ENCODE measurements at places on chromosomes 7 and 10. TPM values are rescaled to one million over a fixed set of nuclear protein-coding genes. Genes with fewer than 3 reads are reported as not detected.
A peak's percentile ranks its signal among the peaks of the same experiment; 100 is the strongest.

The LRMDA gene
- 16.9 TPM for total RNA-seq

The PNLIP gene
- 1.5 TPM for total RNA-seq

The ERVW-1 gene
- total RNA-seq, result not detected

The CYP3A4 gene
- not detected for total RNA-seq

The MBLAC1 gene
- total RNA-seq, result 2.1 TPM

The SP8 gene
- total RNA-seq, result not detected

The HECW1 gene
- not detected for total RNA-seq

The PDGFA gene
- 20.9 TPM for total RNA-seq

The LSM5 gene
- 36.1 TPM for total RNA-seq

DNA sequence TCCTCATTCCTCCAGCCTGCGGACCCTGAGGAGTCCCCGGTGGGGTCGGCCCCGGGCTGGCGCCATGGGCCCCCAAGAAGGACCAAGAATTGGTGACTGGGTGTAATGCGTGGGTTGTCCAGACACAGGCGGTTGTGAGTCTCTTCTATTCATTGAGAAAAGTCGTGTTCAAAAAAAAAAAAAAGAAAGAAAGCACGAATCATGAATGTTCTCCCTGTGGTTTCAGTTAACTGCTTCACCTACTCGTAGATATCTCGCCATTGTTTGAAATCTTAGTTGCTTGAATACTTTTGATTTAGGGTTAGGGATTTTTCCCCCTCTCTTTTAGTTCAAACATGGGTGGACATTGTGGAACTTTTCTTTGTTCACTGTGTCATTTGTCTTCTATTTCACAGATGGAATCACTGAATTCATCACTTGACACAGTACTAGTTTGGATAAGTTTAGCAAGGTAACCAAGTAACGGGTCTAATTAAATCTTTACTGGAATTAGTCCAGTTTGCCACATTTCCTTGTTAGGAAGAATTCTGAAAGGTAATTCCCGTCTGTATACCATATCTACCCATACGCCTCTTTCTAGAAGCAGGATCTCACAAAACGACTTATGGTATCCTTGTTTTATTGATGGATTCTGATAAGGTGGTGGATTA lies 775 bp downstream of the STARD3NL start:
- peak overlapping the region; percentile 85 for H3K4me3 ChIP-seq
- H3K27me3 ChIP-seq, result no peaks in the 10 kb centered on the region
- H3K36me3 ChIP-seq, result no peaks in the 10 kb centered on the region
- peaks cover 48% of the 10 kb centered on the region for H3K4me1 ChIP-seq
- no peak for DNase-seq
- peak overlapping the region; percentile 87 for H3K27ac ChIP-seq

DNA sequence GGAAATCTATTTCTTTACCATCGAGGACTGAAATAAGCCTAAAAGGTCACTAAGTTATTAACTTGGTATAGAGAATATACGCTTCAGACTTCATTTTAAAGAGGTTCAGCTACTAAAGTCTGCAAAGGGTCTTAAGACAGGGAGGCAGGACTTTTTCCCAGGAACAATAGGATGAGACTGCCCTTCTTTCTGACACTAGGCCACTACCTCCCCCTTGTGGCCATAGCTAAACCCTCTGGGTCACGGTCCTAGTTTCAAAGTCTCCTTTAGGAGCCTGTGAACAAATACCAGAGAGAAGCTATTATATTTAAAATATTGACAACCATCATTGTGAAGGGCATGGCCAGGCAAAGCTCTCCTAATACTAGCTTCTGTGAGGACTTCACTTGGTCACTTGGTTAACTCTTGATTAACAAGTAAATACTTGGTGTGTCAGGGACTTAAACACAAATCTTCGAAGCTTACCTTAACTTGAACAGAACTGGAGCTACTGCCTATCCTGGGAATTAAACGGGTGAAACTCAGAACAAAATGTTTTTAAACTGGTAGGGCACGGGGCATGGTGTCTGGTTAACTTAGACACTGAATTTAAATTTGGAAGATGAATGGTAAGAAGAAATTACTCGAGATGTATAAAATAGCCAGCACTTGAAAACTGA lies 75.6 kb downstream of the CCDC6 start:
- H3K27me3 ChIP-seq, result no peaks in the 10 kb centered on the region
- H3K27ac ChIP-seq, result no peak overlapping the region
- peak; percentile 44 for DNase-seq
- H3K4me3 ChIP-seq, result no peak overlapping the region

DNA sequence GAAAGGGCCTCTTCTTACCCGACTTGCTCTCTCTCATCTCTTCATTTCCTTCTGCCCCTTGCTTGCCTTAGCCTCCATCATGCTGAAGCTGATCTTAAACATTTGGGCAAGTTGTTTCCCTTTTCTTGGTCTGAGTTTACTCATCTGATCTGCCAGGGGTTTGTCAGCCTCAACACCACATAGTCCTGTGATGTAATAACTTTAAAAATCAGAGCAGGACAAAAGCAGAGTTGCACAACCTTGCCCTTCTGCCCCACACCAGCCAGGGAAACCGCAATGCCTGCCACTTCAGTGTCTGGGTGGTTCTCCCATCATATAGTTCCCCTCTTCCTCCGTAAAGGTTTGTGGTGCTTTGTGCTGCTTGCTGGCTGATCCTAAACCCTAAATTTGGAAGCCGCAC lies 9.9 kb upstream of the LIPM start:
- no peaks in the 10 kb centered on the region for H3K27me3 ChIP-seq
- no peaks in the 10 kb centered on the region for H3K36me3 ChIP-seq
- DNase-seq, result peak; percentile 9
- no peak overlapping the region for H3K27ac ChIP-seq
- no peak overlapping the region for H3K4me3 ChIP-seq
- H3K4me1 ChIP-seq, result peaks cover 25% of the 10 kb centered on the region

- no peak overlapping the region for H3K27ac ChIP-seq
- H3K27me3 ChIP-seq, result no peaks in the 10 kb centered on the region
- no peaks in the 10 kb centered on the region for H3K4me1 ChIP-seq
- no peak overlapping the region for H3K4me3 ChIP-seq
- H3K36me3 ChIP-seq, result peaks cover 3% of the 10 kb centered on the region
- DNase-seq, result no peak
These were observed 41.0 kb upstream of the DNAAF5 start for GRCh38 chr7:685540-685939.

DNA sequence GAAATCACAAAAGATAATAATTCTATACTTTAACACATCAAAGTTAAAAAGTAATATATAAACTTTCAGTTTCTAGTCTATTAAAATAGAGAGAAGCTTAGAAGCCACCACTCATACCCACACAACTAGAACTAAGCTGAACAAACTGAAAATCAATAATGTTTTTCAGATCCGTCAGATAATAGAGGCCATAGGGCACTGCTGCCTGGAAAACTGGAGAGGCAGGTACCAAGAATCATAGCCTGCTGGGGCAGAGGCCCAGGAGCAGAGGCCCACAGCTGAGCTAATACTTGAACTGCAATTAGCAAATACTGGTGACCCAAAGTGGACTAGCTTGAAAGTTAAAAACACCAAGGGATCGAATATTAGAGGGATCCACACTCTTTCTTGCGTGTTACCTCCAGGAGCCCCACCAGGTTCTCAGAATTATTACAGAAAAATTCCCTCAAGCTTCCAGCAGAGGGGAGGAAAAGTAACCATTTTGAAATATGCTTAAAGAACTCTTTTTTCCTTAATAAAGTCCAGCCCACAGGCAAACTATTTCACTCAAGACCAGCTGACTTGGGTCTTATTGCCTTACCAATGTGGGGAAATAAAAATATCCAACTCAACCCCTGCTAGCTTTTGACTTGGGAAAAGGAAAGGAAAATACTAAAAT lies 774.1 kb upstream of the IGFBP3 start:
- no peaks in the 10 kb centered on the region for H3K27me3 ChIP-seq
- no peak for DNase-seq
- no peaks in the 10 kb centered on the region for H3K36me3 ChIP-seq
- no peak overlapping the region for H3K4me3 ChIP-seq
- no peak overlapping the region for H3K27ac ChIP-seq

GRCh38 chr10:71748671-71749191 lies 24.6 kb downstream of the VSIR start:
- peak overlapping the region; percentile 87 for H3K27ac ChIP-seq
- DNase-seq, result peak; percentile 81
- H3K36me3 ChIP-seq, result peaks cover 37% of the 10 kb centered on the region

DNA sequence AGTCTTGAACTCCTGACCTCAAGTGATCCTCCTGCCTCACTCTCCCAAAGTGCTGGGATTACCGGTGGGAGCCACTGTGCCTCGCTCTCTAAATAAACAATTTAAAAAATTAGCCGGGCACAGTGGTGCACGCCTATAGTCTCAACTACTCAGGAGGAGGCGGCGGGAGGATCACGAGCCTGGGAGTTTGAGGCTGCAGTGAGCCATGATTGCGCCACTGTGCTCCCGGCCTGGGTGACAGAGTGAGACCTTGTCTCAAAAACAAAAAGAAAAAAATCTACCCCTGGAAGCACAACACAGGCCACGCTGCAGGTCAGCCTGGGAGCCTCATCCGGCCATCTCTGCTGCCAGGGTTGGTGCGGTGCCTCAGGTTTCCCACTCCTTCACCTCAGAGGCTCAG lies 3.8 kb upstream of the EIF3B start:
- no peak for DNase-seq
- no peak overlapping the region for H3K27ac ChIP-seq
- H3K4me3 ChIP-seq, result no peak overlapping the region
- H3K27me3 ChIP-seq, result no peaks in the 10 kb centered on the region

GRCh38 chr7:154698726-154699291 lies 304.1 kb downstream of the PAXIP1 start:
- H3K27ac ChIP-seq, result no peak overlapping the region
- H3K36me3 ChIP-seq, result no peaks in the 10 kb centered on the region
- no peak for DNase-seq
- H3K27me3 ChIP-seq, result no peaks in the 10 kb centered on the region
- H3K4me3 ChIP-seq, result no peak overlapping the region
- no peaks in the 10 kb centered on the region for H3K4me1 ChIP-seq

DNA sequence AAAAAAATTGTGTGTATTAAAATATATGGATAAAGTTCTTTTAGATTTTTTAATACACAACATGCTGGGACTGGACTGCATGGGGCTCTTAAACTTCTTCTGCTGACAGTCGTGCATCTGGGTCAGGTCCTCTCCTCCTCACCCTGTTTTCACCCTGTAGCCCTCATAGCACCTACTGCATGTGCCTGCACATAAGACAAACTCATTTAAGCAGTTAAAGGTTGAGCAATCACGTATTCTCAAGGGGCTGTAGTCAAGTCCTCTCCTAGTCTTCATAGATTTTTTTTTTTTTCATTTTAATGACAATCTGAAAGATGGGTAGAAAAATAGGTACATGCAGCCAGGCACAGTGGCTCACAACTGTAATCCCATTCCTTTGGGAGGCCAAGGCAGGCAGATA lies 23.6 kb upstream of the PDCD4 start:
- H3K36me3 ChIP-seq, result no peaks in the 10 kb centered on the region
- no peaks in the 10 kb centered on the region for H3K27me3 ChIP-seq
- H3K4me3 ChIP-seq, result no peak overlapping the region
- H3K4me1 ChIP-seq, result no peaks in the 10 kb centered on the region
- no peak for DNase-seq

DNA sequence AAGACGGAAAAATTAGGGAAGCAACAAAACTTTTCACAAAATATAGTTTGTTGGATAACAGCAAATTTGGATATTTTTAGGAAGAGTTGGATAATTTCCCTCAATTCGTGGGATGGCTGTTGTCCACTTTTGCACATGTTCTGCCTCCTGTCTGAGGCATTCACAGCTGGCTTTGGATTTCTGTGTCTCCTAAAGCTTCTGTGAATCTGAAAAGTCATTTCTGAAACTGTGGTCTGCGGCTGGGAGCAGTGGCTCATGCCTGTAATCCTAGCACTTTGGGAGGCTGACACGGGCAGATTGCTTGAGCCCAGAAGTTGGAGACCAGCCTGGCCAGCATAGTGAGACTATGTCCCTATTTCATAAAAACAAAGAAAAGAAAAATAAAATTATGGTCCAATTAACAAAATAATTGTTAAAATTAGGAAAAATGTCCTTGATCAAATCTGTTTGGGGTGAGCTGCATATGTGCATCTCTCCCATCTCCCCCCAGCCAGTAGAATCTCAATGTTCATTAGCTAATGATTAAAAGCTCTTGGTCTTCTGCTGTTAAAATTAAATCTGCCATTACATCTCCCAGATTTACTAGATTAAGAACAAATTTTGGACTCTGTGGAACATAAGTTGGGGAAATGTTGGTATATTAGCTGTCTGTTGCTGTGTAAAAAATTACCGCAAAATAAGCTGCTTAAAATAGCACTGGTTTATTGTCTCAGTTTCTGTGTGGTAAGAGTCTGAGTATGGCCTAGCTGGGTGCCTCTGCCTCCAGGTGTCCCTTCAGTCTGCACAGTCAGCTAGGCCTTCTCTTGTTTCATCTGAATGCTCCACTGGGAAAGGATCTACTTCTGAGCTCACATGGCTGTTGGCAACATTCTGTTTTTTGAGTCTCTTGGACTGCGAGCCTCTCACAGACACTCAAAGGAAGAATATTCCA lies 332.0 kb upstream of the FZD1 start:
- peak overlapping the region; percentile 13 for H3K27ac ChIP-seq
- H3K4me3 ChIP-seq, result no peak overlapping the region
- no peaks in the 10 kb centered on the region for H3K4me1 ChIP-seq
- DNase-seq, result no peak

DNA sequence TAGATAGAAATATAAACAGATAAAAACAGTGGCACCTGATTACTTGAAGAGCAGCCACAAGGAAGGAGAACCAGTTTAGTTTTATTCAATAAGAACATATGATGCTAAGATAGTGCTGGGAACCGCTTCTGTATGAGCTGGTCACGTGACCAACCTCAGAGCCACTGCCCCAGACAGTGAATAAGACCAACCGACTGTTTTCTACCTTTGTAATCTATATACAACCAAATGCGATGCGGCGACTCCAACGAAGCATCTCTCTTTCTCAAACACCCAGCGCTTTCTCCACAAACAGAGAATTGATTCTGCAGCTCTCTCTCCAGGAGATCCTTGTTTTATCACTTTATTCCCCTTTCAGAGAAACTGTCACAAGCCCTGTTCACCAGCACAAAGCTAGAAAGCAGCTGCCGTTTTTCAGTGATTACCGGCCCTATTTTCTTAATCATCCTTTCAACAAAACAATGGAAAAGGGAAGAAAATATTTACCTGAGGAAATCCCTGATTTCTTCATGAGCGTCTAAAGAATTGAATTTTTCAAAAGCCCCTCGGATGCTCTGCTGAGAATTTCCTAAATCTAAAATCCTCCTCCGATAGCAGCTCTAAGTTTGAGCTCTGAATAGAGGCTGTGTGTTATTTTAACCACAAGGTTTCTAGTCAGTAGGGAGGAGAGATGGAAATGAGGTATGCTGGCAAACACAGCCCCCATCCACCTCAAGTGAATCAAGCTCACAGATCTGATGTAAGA lies 55.7 kb upstream of the JCAD start:
- peak overlapping the region; percentile 16 for H3K4me3 ChIP-seq
- DNase-seq, result no peak
- no peak overlapping the region for H3K27ac ChIP-seq
